ENCODE measurements at places on chromosomes 13 and 19.

- DNase-seq, result no peak
Measured at GRCh38 chr13:75120085-75120484, 361.9 kb downstream of the TBC1D4 start.

GRCh38 chr19:4851551-4852290, 15.7 kb downstream of the PLIN3 start:
- DNase-seq, result peak; percentile 82

GRCh38 chr13:51308781-51309180, 30.7 kb upstream of the SERPINE3 start:
- no peak for DNase-seq

GRCh38 chr19:51695702-51696315, 2.7 kb downstream of the SPACA6 start:
- no peak for DNase-seq

- DNase-seq, result no peak
Measured at GRCh38 chr19:1183543-1184172, 9.6 kb upstream of the SBNO2 start.

- no peak for DNase-seq
Measured at GRCh38 chr19:33691030-33691427, 69.3 kb downstream of the CHST8 start.

All from nephron progenitor cell (in vitro differentiated cells).